ENCODE measurements at places on chromosomes 4 and X.

DNA sequence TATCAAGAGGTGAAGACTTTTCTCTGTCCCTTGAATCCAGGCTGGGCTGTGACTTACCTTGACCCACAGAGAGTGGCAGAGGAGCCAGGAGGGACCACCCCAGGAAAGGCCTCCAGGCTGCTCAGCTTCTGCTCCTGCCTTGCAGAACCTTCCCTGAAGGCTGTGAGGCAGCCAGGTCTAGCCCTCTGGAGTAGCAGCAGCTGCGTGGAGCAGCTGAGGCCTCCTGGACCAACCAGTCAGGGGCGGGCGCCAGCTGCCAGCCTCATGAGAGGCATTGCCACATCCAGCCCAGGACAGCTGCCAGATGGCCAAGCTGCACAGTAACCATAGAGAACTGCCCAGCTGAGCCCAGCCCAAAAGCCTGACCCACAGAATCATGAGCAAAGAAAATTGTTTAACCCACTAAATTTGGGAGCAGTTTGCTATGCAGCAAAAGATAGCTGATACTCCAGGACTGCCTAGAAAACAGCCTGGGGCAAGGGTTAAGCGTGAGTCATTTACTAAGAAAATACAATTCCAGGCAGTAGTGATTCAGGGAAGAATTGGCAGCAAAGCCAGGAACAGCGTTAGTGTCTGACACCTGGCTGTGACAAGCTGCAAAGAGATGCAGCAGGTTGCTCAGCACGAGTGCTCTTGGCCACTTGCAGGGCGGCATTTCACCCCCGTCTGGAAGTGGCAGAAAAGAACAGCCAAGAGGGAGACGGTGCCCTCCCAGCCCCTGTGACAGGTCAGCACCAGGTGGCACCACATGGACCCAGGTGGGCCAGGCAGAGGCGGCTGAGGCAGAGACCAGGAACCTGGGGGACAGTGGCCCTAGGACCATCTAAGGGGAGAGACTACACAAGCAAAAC lies 14.7 kb upstream of the PDE6B start:
- DNase-seq = no peak

GRCh38 chr4:105709081-105709450 lies 482 bp downstream of the GSTCD start:
- DNase-seq = no peak

- DNase-seq = no peak
These were observed 24.9 kb downstream of the TNMD start for GRCh38 chrX:100609591-100609990.

GRCh38 chr4:170270628-170271027 lies 180.9 kb upstream of the AADAT start:
- DNase-seq = no peak

DNA sequence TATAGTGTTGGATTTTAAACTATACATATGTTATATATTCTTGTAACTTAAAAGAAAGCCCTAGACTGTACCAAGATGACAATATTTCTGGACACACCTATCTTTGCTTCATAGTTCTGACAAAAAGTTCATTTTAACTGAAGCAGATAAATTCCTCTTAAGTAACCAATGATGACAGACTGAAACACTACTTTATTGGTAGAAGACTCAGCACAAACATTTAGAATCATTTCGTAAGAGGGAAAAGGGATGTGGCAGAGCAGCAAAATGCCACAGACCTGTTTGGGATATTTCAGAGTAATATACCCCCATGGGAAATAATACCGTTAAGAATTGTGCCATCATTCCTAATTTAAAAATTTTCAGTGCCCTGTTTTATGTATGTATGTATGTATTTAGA lies 56.2 kb downstream of the APOO start:
- DNase-seq = no peak

GRCh38 chrX:96424007-96424406 lies 260.6 kb upstream of the DIAPH2 start:
- no peak for DNase-seq

GRCh38 chr4:176256921-176257320 lies 12.1 kb downstream of the ASB5 start:
- DNase-seq = no peak

- DNase-seq = no peak
These were observed 132.0 kb upstream of the CLNK start for GRCh38 chr4:10816571-10816970.

All from NCI-H2081 treated with DMSO at 0.1 percent for 48 hours (cell line).